ENCODE measurements at places on chromosomes 16 and 17.

GRCh38 chr16:50251375-50252081 lies 14.8 kb upstream of the ADCY7 start:
- peak; percentile 30 for DNase-seq

- DNase-seq, result no peak
Observed at GRCh38 chr17:4038076-4038475, 73.8 kb upstream of the ATP2A3 start.

DNA sequence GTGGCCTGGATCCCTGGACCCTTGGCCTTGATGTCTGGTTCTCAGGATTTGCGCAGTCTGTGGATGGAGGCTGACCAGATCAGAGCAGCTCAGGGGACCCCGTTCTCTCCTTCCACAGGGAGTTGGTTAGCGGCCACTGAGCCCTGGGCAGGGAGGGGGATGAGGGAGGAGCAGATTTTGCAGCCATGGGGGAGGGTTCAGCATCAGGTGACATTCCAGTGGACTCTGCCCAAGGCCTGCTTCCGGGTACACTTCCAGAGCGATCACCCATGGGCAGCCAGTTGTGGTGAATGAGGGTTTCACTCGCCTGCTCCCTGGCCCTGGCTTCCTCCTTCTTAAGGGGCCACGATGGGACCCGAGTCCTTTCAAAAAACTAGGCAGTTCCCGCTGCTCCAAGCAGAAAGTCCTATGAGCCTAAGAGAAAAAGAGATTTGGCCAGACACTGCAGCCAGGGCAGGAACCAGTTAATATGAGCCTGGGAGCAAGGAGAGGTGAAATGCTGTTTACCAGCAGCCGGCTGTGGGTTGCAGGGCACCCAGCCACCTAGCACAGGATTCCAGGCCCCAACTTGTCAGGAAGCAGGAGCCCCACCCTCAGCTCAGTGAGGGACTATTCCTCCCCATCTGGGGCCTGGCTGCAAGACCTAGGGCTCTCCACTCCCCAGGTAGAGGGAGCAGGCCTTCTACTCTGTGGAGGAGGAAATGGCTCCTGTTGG lies 4.7 kb upstream of the GPRC5C start:
- no peak for DNase-seq

DNA sequence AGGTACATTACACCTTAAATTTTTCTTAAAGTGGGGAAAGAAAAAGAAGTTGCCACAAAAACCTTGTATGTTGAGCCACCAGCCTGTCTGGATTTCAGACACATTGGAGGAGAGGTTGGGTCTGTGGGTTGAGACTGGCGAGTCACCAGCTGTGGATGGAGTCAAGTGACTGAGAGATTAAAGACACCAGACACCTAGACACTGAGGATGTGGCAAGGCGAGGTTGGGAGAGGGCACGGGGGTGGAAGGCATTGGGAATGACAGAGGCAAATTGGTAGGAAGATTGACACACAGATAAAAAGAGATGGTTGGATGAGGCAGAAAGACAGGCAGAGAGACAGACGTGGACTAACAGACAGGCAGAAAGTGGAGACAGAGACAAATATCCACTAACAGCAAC lies 49.6 kb downstream of the KCNJ12 start:
- no peak for DNase-seq

DNA sequence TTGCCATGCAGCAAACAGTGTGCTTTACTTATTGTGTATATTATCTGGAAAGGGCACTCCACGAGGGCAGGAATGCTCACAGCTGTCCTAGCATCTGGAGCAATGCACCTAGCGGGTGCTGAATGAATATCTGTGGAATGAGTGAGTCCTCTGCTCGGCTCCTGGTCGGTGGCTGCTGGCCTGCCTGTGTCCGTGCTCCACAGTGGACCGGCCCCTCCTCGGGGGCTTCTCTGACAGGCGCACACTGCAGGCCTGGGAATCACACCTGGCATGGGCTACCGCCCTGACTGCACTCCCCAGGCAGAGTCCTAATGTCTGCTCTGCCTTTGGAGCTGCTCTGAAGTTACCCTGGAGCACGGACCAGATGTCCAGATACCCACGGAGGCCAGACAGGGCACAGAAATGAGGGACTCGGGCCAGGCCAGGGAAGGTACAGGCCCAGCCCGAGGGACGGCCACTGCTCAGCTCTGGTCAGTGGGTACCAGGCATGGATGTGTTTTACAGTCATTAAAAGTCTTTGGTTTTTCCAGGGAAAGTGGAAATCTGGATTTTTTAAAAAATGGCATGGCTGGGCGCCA lies 21.1 kb upstream of the AKTIP start:
- DNase-seq, result no peak

DNA sequence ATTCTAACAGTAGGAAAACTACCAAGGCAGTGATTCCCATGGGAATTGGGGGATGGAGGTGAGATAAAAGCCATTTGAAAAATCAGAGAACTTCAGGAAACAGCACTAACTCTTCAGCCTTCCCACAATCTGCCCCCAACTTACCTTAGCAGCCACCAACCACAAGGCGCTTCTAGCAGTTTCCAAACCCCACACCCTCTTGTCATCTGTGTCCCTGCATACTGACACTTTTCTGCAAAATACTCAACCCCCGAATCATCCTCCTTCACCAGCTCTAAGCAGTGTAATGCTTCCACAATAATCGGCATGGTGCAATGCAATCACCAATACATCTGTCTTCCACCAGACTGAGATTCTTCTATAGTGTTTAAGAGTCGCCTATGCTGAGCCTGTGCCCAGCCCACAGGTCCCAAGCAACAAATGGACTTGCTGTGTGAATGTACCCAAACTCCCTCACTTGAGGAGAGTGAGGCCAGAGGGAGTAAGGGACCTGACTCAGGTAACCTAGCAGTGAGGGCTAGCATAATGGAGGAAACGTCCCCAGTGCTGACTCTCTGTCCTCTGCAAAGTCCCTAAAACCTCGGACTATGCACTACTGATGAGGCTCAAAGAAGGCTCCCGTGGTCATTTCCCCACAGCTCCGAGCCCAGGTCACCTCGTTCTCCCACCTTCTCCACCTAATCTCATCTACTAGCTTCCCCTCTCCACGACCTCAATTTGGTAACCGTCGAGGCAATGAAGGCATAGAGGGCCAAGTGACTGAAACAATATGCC lies 943 bp downstream of the DYNC1LI2 start:
- DNase-seq, result no peak

DNA sequence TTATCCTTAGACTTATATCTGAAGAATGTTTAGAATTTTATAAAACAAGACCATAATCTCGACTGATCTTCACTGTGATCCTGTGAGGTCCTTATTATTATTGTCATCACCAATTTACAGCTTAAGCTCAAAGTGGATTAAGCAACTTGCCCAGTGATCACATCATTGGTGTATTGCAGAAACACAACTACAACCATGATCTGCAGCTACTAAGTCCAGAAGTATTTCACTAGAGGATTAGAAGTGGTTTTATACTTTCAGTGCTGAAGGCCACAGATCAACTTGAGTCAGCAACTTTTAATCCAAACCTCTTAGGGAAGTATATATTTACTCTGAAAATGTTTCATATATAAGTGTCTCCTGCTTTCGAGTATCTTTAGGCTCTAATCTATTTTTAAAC lies 624.3 kb upstream of the SOX9 start:
- no peak for DNase-seq

DNA sequence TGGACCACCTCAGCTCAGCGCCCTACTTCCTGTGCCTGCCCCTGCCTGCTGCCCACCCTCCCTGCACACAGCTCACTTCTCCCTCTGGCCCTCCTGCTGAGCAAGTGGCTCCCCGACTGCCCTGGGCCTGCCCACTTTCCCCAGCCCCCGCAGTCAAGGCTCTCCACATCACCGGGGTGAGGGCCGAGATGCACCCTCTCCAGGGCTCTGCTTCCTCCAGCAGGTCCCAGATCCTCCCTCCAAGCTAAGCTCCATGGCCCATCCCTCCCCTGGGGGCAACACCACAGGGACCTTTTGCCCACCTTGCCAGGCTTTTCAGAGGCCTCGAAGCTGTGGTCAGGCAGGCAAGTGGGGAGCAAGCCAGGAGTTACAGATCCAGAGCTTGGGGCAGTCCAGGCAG lies 820.2 kb downstream of the KCNJ18 start:
- no peak for DNase-seq

- DNase-seq, result no peak
Observed at GRCh38 chr16:79379095-79379494, 221.4 kb downstream of the MAF start.

- peak; percentile 80 for DNase-seq
Observed at GRCh38 chr16:8892101-8892575, 10.0 kb downstream of the LITAFD start.

GRCh38 chr17:21508211-21508610 lies 132.1 kb downstream of the KCNJ12 start:
- no peak for DNase-seq

Data from adrenal gland (tissue), 19 donors.